ENCODE measurements at places on chromosomes 7 and 10. TPM values are rescaled to one million over a fixed set of nuclear protein-coding genes. Genes with fewer than 3 reads are reported as not detected.
A peak's percentile ranks its signal among the peaks of the same experiment; 100 is the strongest.

GRCh38 chr7:25624833-25625232 is 396.5 kb upstream of the NPVF start:
- DNase-seq = no peak
- no peak overlapping the region for H3K4me3 ChIP-seq
- H3K36me3 ChIP-seq = no peaks in the 10 kb centered on the region
- no peaks in the 10 kb centered on the region for H3K4me1 ChIP-seq
- H3K27me3 ChIP-seq = no peaks in the 10 kb centered on the region
- H3K27ac ChIP-seq = peak overlapping the region; percentile 77

- H3K4me3 ChIP-seq = no peak overlapping the region
- H3K36me3 ChIP-seq = no peaks in the 10 kb centered on the region
Observed at GRCh38 chr7:91034459-91035368, 229.5 kb upstream of the FZD1 start.

Gene DLD
- 74.2 TPM for total RNA-seq

Gene HOXA9
- total RNA-seq = 0.57 TPM

GRCh38 chr7:144975882-144976281 is 140.0 kb upstream of the TPK1 start:
- no peaks in the 10 kb centered on the region for H3K27me3 ChIP-seq
- no peak overlapping the region for H3K27ac ChIP-seq
- H3K36me3 ChIP-seq = no peaks in the 10 kb centered on the region
- no peak for DNase-seq

Gene NUDT13
- 1.3 TPM for total RNA-seq

GRCh38 chr7:133294234-133294633 is 41.4 kb downstream of the EXOC4 start:
- H3K27me3 ChIP-seq = no peaks in the 10 kb centered on the region
- no peaks in the 10 kb centered on the region for H3K36me3 ChIP-seq
- H3K4me1 ChIP-seq = no peaks in the 10 kb centered on the region
- no peak overlapping the region for H3K27ac ChIP-seq
- DNase-seq = no peak

- no peak overlapping the region for H3K27ac ChIP-seq
- H3K36me3 ChIP-seq = no peaks in the 10 kb centered on the region
- H3K4me1 ChIP-seq = peaks cover 5% of the 10 kb centered on the region
Observed at GRCh38 chr7:64884085-64884912, 18.8 kb upstream of the ZNF273 start.

All from esophagus squamous epithelium (tissue), 5 donors.